ENCODE measurements at places on chromosomes 3 and 15. TPM values are rescaled to one million over a fixed set of nuclear protein-coding genes. Genes with fewer than 3 reads are reported as not detected.
A peak's percentile ranks its signal among the peaks of the same experiment; 100 is the strongest.

ACKR2 gene
- 2.5 TPM for total RNA-seq

BOC gene
- total RNA-seq, result 37.7 TPM

SLC35G2 gene
- total RNA-seq, result 13.8 TPM

GOLIM4 gene
- total RNA-seq, result 65.2 TPM

CLDN16 gene
- 0.50 TPM for total RNA-seq

THBS1 gene
- 39.3 TPM for total RNA-seq

IGSF11 gene
- 41.7 TPM for total RNA-seq

DNAH12 gene
- 7.8 TPM for total RNA-seq

- no peak for DNase-seq
These were observed 59.1 kb downstream of the DNASE1L3 start for GRCh38 chr3:58151637-58152036.

DNA sequence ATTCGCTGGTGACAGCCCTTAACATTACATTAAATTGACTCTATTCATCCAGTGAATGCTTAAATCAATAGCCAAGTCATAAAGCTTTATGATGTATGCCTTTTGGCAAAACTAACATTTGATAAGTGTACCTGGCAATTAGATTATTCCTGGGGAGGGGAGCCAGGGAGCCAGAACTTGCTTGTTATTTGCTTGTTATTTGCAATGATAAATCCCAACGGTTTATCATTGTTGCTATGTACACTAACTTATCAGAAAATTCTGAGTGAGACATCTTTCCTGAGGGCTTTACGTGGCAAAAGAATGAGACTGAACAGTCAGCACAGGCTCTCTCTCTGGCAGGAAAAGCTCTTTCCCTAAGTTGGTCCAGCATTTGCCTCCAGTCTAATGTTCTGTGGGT lies 35.8 kb upstream of the FBN1 start:
- DNase-seq, result no peak

DNA sequence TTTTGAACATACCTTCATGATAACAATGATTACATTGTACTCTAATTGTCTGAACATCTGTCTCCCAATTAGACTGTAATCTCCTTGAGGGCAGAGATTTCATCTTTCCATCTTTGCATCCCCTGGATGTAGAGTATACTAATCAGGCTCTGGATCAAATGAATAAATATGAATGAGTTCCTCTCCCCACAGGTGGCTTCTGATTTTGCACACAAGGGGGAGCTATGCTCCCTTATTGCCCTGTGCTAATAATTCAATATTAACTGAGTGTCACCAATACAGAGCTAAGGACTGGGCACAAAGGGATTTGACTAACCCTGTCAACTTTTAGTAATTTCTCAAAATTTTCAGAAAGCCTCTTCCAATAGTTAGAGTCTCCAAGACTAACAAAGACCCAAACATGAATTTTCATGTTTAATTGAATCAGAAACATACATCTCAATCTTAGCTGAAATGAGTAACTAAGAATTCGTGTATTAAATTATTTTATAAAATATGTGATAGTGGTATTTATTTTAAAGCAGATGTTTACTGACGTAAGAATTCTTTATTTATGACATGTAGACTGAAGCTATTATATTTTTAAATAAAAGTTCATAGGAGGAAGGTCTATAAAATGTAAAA lies 3.0 kb downstream of the DUOXA1 start:
- DNase-seq, result no peak

DNA sequence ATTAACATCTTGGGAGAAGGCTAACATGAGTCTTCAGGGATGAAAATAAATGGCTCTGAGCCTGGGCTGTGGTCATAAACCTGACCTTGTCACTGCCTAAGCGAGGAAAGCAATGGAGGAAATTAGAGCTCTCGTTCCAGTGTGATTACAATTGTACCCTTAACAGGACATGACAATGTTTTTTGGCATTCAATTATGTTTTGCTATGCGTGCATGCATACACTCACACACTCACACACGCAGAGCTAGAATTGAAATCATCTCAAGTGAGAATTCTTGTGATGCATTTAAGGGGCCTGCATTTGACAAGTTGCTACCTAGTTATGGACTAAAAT lies 24.1 kb downstream of the ZNF80 start:
- DNase-seq, result peak; percentile 10

- no peak for DNase-seq
These were observed 39.0 kb downstream of the INTS14 start for GRCh38 chr15:65571971-65572370.

DNA sequence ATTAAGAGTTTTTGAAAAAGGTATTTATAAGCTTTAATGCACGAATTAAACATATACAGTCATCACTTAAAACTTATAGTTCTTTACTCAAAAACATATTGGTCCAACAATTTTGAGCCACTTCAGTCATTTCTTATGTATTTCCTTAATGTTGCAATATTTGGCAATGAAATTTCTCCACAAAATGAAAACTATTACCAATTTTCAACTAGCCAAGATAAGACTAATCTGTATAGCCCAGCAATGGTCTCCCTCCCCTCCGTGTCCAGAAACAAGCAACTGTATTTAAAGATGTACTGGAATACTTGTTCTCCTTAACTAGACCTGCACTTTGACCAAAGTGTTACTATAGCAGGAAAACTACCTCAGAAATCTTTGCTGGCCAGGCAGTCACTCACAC lies 9.2 kb downstream of the ARF4 start:
- no peak for DNase-seq

- DNase-seq, result no peak
These were observed 28.8 kb upstream of the GLCE start for GRCh38 chr15:69131362-69132220.

DNA sequence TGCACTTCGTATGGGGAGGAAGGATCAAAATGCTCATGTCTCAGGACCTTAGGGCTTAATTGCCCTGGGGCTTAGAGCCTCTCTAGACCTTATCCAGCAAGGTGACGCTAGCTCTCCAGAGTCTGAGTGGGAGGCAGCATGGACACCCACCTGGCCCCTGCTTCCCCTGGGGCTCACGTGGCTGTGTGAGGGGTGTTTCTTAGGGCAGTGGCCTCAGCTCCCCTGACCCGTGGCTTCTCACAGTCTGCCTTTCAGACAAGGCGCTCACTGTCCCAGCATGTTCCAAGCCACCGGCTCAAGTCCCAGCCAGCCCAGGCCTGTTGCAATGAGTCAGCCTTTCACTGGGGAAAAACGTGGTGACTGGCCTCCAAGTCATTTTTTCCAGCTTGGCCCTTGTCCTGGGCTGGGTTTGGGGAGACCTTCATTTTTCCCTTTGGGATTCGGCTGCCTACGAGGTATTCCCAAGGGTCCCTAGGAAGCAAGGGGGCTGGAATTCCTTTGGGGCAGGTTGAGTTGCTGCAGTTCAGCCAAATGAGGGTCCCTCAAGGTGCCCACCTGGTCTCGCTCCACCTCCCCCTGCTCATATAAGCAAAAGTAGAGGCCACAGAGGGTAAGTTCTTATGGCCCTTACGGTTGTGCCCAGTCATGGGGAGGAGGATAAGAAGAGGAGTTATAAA lies 15.7 kb downstream of the BHLHE40 start:
- DNase-seq, result no peak

- no peak for DNase-seq
These were observed 180.6 kb upstream of the RBMS3 start for GRCh38 chr3:29100292-29100691.

- no peak for DNase-seq
These were observed 13.1 kb upstream of the OCA2 start for GRCh38 chr15:28112101-28112760.

- DNase-seq, result no peak
These were observed 17.0 kb downstream of the TM4SF18 start for GRCh38 chr3:149316437-149316836.

- DNase-seq, result no peak
These were observed 133.4 kb upstream of the SATB1 start for GRCh38 chr3:18558507-18558906.

GRCh38 chr15:60124460-60125070 lies 120.5 kb downstream of the FOXB1 start:
- DNase-seq, result no peak

All from spinal cord (tissue), 10 donors.